NCI-H1417 treated with DMSO at 0.1 percent for 48 hours (cell line): ENCODE measurements at places on chromosomes 4 and X.

DNA sequence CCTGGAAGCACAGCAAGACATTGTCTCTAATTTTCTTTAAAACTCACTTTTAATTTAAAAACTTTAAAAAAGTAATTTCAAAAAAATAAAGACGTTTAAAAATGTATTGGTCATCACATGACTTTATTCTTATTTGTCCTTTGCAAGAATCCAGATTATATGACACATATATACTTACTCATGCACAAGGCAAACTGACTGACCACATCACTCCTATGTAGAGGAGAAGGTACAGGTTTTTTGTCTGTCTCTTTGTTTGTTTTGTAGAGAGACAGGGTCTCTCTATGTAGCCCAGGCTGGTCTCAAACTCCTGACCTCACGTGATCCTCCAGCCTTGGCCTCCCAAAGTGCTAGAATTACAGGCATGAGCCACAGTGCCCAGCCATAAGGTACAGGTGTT, 28.6 kb downstream of the MAML3 start:
- no peak for DNase-seq

DNA sequence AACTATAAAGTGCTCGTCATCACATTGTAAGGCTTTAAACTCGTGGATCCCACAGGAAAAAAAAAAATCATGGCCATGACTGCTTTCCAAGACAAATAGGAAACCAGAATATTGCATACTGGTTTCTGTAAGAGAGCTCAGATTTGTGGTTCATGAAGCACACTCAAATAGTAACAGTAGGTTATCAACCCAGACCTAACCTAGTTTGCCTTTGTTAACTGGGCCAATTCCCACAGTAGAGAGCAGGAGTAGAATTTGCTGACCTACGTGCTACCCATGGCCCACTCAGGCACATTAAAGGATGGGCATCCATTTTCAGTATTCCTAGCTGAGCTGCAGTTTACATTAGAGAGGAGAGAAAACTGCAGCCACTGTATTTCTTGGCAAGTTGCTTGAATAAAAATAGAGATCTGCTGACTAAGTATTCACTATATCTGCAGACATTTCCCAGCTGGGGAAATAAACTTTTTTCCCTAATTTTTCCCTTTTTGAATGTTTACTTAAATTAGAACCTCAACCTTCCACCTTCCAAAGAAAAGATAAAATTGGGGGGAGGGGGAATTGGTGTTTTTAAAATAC, 218.5 kb downstream of the SPANXN3 start:
- DNase-seq: no peak

- no peak for DNase-seq
Observed at GRCh38 chr4:170009291-170009690, 16.9 kb downstream of the MFAP3L start.

- DNase-seq: no peak
Observed at GRCh38 chr4:54937501-54937900, 187.9 kb downstream of the KDR start.

- no peak for DNase-seq
Observed at GRCh38 chr4:150982557-150983233, 32.4 kb downstream of the LRBA start.

GRCh38 chr4:112807083-112807482, 170.1 kb downstream of the LARP7 start:
- DNase-seq: no peak

- DNase-seq: no peak
Observed at GRCh38 chr4:183876268-183876934, 28.7 kb upstream of the STOX2 start.

- DNase-seq: no peak
Observed at GRCh38 chrX:825991-826390, 195.4 kb downstream of the SHOX start.

GRCh38 chrX:23592741-23593140, 74.6 kb upstream of the PRDX4 start:
- no peak for DNase-seq

GRCh38 chrX:125952973-125953372, 213.1 kb downstream of the DCAF12L2 start:
- DNase-seq: no peak

DNA sequence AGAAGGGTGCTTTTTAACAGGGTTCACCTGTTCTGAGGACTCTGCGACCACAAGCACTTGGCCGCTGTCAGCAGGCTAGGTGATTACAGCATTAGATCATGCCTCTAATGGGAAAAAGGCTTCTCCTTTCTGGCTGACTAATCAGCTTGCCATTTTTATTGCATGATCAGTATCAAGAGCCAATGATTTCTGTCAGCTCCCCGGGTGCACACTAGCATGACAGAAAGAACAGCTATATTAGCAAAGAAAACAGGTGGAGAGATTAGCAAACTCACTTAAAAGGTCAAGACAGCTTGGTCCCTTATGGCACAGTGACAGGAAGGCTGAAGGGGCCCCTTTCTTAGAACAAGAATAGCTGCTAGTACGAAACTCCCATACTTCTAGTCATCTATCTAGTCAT, 170.0 kb downstream of the SMIM20 start:
- DNase-seq: no peak

GRCh38 chrX:103157496-103158316, 57.2 kb upstream of the BEX4 start:
- no peak for DNase-seq

GRCh38 chr4:99651811-99652485, 5.7 kb downstream of the C4orf54 start:
- DNase-seq: no peak

DNA sequence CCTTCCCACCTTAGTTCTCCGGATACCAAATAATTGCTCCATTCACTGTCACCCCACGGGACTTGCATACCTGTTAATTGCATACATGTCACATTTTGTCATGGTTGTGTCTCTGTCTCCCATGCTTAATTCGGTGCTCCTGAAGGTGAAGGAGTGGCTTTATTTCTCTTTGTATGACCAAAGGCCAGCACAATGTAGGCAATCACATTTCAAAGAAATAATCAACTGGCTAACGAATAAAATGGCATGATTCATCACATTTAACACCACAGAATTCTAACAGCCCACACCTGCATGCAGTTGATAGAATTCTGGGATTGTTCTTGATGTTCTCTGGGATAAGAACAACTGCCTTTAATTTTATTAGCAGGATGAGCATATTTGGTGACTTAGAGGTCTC, 59.3 kb downstream of the ATXN3L start:
- no peak for DNase-seq

DNA sequence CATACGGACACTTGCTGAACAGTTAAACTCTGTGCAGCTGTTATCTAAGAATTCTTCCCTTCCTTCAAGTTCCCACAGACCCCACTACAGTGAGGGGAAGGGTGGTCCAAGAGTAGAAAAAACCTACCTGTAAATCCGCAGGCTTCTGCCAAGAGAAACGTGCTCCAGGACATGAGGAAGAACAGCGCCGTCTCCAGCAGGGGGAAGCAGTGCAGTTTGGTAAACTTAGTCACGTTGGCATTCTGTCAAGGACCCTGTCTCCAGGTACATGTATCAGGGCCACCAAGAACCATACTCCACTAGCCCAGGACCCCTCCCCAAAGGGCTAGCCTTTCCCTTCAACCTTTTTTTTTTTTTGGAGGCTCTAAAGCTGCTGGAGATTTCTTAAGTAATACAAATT, 79.9 kb downstream of the CHST7 start:
- no peak for DNase-seq

GRCh38 chr4:141853091-141853764, 216.8 kb downstream of the IL15 start:
- peak; percentile 66 for DNase-seq

DNA sequence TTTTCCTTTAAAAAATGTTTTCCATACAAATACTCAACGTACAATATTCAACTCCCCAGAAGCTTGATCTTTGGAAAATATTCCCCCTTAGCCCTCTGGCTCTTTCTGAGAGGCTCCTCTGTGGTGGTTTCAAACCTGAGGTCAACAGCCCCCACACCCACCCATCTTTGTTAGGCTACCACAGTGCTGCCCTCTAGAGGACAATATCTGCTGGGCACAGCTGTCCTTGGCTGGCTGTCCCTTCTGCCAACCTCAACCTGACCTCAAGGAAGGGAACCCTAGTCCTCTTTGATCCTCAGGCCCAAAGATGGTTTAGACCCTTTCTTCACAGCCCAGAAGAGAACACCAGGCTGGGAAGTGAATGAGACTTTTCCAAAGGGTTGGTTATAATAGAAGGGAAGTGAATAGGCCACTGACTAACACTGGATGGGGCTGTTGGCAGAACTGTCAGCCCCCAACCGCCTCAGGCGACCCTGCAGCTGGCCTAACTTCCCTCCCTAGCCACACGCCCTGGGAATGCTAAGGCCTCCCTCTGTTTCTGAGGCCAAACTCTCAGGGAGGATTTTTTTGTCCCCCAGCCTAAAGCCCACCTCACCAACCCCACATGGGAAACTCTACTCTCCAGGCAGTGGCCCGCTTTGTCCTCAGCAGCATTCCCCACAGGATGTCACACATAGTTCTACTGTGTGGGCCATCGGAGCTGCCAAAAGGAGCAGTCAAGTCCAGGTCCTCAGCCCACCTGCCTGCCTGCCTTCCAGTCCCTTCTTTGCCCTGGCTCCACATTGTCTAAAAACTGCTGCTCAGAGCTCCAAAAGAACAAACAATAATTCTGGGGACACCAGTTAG, 34.3 kb downstream of the NYX start:
- no peak for DNase-seq

DNA sequence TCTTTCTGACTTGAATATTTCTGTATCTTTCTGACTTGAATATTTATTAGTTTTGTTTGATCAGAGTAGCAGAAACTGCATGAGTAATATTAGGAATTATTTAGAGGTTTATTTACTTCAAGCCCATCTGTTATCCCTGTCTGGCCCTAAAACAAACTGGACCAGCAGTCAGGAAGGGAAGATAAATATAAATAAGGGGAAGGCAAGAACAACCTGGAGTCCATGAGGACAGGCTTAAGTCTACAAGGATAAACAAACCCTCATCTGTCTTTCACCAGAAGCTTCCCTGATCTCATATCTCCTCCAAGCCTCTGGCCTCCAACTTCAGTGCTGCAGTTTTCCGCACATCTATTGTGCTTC, 524.9 kb downstream of the CENPC start:
- no peak for DNase-seq

DNA sequence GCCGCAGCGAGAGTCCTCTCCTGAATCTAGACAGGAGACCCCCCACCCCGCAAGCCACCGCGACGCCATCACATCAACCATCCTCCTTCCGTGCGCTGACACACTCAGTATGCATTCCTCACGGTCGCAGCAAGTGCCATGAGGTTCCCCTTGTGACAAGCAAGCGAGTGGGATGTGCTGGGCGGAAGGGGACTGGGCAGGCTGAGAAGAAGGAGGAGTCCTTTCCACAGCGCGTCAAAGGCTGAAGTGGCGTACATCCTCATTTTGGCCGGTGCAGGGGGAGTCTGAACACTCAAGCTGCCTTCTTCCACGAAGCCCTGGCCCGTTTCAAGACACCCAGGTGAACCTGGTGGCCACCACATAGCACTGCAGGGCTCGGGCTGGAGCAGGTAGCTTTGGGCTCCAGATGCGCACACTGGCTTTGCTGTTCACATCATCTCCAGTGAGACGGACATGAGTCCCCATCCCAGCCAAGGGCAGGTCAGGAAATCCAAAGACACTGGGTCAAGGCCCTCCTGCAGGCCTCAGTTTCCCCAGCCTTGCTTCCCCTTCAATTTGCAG, 30.4 kb downstream of the CCNQ start:
- no peak for DNase-seq

DNA sequence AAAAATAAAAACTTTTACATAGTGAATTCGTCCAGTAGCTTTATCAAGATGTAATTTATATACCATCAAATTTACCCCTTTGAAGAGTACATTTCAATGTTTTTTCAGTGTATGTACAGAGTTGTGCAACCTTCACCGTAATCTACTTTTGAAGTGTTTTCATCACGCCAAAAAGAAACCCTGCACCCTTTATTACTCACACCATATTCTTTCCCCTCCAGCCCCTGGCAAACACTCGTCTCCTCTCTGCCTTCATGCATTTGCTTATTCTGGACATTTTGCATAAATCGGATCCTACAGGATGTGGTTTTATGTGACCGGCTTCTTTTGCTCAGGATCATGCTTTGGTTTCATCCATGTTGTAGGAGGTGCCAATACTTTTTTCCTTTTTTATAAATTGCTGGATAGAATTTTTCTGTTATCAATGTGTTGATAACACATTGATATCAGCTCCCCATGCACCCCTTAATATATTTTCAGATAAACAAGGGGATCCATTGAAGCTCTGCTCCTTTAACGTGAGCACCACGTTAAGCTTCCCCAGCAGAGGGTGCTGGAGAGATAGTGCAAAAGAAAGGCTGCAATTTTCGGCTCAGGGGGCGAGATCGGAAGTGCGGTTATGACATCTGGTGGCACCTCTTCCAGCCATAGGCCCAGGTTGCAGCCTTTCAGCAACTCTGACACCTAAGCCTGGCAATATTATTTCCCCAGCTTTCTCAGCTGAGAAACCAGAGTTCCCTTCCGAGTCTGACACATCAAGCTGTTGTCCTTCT, 100.1 kb upstream of the VCX3B start:
- DNase-seq: no peak

- DNase-seq: peak; percentile 68
Observed at GRCh38 chr4:159048166-159048886, 54.6 kb upstream of the RAPGEF2 start.

GRCh38 chr4:168741281-168742173, 244.7 kb downstream of the PALLD start:
- no peak for DNase-seq

- no peak for DNase-seq
Observed at GRCh38 chr4:33649015-33649414, 2595.3 kb downstream of the ARAP2 start.

- DNase-seq: no peak
Observed at GRCh38 chr4:132123870-132124623, 1025.0 kb upstream of the PCDH10 start.

- no peak for DNase-seq
Observed at GRCh38 chr4:34157547-34157946, 2086.8 kb downstream of the ARAP2 start.

GRCh38 chr4:26051240-26051639, 137.2 kb downstream of the SMIM20 start:
- DNase-seq: no peak

DNA sequence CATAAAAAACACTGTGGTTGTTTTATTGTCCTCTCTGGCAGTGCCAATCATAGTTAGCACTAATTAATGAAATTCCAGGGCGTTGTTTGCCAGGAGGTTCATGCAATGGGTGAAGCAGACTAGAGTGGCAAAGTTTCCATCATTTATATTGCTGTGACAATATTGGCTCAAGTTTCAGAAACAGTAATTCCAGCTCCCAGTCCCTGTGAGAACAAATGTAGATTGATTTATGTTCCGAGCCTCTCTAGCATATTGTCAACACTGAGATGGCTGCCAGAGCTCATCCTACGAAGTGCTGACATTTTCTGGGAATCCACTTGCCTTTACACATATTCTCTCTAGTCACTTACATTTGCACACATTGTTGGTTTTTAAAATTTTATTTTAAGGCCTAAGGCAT, 440.0 kb upstream of the IGFBP7 start:
- peak; percentile 42 for DNase-seq

DNA sequence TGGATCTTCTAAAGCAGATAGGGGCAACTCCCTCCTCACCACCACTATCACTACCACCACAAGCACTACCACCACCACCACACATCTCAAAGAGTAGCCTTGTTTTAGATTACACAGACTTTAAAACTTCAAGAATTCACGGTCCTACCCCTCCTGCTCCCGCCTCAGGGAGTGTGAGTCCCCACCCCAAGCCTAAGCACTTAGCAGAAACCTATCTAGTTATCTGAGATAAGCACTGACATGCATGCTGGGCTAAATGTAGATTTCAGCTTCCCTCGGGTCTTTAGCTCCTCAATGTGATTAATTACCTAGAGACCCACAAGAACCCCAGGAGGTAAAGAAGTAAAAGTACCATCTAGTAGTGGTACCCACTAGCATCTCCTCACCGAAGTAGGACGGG, 775 bp downstream of the AMOT start:
- DNase-seq: no peak

- no peak for DNase-seq
Observed at GRCh38 chrX:32397562-32398216, 813.7 kb downstream of the DMD start.
